ENCODE measurements at places on chromosomes 16 and 17.

GRCh38 chr17:81468770-81469121 lies 43.9 kb downstream of the ACTG1 start:
- DNase-seq, result no peak

DNA sequence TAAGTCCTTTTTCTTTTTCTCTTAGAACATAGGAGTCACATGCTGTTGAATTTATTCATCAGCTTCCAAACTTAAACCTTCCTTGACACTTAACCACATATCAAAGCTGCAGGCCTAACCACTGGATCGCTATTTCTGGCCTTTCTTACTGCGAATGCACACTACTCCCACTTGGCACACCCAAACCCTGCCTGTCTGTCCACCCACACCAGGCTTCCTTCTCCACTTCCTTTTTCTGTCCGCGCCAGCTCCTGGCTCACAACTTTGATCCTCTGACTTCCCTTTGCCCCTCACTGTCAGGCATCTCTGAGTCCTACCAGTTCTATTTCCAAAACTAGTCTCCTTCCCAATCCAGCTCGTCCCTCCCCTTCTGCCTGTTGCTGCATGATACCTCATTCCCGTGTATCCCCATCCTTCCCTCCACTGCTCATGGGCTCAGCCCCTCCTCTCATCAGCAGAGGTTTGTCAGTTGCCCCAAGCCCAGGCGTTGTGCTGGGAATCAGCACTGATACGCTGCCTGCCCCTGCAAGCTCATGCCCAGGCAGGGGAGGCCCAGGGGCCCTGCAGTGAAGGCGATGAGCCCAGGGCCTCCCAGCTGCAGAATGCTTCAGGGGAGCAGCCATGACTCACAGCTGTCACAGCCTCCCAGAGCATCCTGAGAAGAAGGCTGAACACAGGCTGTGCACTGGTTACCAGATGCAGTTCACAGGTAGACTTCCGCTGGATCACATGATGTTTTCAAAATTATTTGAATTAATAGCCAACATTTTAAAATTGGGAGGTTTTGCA lies 179.8 kb downstream of the KATNIP start:
- no peak for DNase-seq

DNA sequence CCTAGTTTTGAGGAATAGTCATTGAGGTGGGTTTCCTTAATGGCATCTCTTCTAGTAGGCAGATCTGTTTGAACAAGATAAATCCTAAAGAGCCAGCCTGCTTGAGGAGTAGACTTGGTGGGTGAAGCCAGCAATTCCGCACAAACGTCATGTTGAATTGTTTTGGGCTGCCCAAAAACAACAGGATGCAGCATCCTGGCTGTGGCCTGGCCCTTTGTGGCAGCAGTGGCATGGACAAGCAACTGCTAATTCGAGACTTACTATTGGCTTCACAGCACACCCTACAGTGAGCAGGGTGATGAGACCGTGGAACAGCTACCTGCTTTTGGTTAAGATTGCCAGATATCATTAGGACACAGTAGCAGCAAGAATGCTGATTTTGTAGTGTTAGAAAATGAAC lies 9.3 kb upstream of the VPS4A start:
- DNase-seq, result no peak

- DNase-seq, result no peak
Measured at GRCh38 chr17:77191244-77191643, 50.5 kb downstream of the SEC14L1 start.

DNA sequence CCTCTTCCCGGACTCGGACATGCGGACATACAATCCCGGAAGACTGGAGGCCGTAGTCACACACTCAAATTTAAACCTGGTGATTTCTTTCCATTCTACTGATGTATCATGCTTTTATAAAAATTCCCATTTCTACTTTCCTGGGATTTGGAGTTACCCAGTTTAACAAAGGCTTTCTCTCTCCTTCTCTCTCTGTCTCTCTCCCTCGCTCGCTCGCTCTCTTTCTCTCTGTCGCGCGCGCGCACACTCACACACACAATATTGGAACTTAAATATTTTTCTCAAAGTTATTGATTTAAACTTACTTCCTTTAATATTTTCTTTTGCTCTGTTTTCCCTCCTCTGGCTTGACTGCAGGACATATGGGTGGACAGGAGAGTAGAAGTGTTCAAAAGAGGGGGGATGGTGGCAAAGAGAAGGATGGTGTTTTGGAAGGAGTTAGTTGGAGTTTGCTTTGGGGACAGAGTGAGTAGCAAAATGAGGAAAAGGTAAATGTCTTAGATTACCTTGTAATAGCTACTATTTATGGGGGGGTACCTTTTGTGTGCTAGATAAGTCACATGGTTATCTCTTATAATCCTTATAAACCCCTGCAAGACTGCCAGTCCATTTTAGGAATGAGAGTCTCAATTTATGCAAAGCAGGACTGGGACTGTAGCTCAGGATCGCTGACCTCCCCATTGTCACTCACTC lies 878 bp upstream of the TRIM25 start:
- no peak for DNase-seq

DNA sequence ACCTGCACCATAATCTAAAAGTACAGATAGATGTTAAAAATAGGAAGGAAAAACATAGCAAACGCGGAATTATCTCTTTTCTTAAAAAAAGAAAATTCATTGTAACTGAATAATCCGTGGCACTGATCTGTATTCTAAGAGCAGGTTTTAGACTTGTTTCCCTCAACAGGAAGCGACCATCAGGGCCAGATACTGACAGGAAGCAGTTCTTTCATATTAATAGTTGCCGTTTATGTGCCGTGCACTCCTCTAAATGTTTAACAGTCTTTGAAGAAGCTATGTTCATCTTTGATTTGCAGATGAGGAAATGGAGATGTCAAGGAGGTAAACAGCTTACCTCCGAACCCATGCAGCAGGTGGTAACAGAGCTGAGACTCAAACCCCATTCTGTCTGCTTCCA lies 23.6 kb downstream of the DYNLRB2 start:
- DNase-seq, result no peak

- no peak for DNase-seq
Measured at GRCh38 chr17:7590743-7591142, 849 bp upstream of the SOX15 start.

GRCh38 chr17:8951206-8951605 lies 14.3 kb downstream of the PIK3R5 start:
- DNase-seq, result no peak

DNA sequence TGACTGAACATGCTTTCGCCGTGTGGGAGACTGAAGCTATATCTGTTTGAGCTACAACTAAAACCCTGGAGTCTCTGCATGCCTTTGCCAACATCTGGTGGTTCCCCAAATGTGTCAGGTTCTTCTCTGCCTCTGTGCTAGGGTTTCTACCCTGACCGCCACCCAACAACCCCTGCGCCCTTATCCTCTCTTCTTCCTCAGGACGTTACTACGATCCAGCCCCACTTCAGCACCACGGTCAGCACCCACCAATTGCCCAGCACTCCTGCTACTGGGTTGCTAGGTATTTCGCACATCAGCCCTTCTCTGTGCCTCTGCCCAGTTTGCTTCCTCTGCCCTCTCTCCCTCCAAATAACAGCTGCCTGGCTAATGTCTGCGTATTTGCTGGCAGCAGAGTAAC lies 106.3 kb upstream of the HSBP1 start:
- DNase-seq, result no peak

DNA sequence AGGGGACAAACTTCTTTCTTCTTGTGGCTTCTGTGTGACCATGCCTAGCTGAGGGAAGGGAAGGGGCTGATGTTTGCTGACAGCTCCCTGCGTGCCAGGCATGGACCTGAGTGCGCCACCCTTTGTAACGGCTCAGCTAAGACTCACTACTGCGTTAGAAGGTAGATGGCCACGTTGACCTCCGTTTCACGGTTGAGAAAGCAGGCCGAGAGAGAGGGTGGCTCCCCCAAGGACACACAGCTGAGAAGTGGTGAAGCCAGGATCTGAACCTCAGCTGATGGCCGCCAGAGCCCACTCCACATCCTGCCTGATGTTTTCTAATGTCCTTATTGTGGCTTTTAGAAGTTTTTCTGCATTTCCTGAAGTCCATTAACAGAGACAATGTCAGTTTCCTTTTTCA lies 45.1 kb downstream of the RGS9 start:
- DNase-seq, result no peak

Data from effector memory CD4-positive, alpha-beta T cell (primary cell).